ENCODE measurements at places on chromosomes 2 and 18.
A peak's percentile ranks its signal among the peaks of the same experiment; 100 is the strongest.

DNA sequence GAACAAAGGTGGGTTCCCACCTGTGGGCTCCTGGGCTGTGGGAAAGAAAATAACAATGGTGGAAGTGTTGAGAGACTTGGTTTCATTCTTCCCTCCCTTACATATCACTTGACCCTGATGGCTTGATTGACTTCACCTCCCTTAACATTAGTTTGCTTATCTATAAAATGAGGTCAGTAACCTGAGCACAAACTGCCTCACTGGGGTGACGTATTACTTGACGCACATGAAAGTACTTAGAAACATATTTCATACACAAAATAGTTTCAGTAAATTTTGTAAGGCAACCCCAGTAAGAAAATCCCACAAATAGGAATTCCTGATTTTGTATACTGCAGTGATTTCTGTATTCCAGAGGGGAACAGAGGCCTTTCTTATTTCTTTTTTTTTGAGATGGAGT lies 29.4 kb upstream of the LPIN2 start:
- no peak for DNase-seq

- DNase-seq, result no peak
Measured at GRCh38 chr2:24210106-24210455, 35.2 kb downstream of the FAM228A start.

- no peak for DNase-seq
Measured at GRCh38 chr2:20616341-20616871, 34.5 kb downstream of the HS1BP3 start.

GRCh38 chr2:64179582-64180321 lies 35.5 kb upstream of the PELI1 start:
- DNase-seq, result peak; percentile 13

DNA sequence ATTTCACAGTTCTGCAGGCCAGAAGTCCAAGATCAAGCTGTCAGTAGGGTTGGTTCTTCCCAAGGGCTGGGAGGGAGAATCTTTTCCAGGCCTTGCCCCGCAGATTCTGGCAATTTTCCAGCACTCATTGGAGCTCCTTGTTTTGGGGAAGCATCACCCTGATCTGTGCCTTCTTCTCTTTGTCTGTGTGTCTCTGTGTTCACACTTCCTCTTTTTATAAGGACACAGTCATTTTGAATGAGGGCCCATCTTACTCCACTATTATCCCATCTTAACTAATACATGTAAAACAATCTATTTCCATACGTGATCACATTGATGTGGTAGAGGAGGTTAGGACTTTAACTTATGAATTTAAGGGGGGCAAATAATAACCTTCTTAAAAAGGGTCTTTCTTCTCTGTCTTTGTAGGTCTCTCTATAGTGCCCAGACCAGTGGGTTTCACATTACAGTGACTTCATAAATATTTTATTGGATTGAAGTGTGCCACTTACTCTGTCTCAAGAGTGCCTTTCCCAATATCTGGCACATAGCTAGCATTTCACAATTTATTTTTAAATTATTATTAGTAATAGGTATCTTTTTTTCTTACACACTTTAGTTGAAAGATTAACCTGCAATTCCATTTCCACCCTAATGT lies 68.9 kb upstream of the CBLN2 start:
- no peak for DNase-seq

DNA sequence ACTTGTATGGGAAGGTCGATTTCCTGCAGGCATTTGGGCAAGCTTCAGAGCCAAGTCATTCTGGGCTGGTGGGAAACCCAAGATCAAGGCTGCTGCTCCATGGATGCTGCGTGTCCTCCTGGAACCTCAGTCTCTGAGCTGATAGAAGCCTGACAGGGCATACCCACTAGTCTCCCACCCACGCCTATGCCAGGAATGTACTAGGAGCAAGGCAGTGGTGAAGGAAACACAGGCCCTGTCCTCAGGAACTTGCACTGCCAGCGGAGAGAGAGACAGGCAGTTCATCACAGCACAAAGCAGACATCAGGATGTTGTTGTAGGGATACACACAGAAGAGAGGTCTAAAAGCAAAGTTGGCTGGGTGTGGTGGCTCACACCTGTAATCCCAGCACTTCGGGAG lies 84.2 kb downstream of the PLB1 start:
- no peak for DNase-seq

DNA sequence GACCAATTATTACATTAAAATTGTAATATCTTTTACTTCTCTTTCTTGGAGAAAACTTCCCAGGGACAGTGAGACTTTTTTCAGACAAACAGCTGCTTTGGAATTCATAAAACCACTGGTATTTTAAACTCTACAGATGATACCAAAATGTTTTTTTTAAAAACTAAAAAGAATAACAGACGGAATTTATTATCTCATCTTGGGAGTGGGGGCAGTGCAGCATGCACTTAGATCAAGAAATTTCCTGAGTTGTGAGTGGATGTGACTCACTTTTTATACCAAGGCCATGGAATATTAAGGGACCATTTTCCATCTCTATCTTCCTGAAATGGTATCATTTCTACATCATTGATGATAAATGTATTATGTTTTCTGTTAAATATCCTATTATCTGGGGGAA lies 422.8 kb upstream of the HNRNPA3 start:
- no peak for DNase-seq

DNA sequence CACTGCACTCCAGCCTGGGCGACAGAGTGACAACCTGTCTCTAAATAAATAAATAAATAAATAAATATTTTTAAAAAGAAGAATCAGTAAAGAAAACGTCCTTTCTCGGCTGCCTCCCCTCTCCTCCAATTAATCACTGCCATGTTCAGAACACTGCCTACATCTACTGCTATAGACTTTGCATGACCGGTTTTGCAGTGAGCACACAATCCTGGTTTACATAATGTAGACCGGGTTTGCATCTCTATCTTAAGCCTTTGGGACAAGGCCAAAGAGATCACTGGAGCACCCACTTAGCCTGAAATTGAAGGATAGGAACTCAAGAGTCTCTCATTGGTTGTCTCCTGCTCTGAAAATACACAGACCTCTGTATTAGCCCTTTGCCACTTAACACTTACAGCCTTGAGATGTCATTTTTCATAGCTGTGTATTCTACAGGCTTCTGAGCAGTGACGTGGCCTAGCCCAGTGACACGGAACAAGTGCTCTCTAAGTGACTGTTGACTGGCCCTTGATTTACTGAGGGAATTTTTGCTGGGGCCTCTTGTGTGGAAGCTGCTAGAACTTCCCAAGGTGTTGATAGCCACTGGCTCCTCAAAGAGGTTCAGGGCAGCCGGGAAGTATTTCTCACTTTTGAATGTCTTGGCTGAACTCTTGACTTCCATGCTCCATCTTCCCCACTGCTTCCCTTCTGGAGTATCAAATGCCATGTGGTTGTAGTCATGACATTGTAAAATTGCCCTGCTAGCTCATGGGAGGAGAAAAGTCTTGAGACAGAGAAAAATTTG lies 45.3 kb upstream of the CCBE1 start:
- no peak for DNase-seq

DNA sequence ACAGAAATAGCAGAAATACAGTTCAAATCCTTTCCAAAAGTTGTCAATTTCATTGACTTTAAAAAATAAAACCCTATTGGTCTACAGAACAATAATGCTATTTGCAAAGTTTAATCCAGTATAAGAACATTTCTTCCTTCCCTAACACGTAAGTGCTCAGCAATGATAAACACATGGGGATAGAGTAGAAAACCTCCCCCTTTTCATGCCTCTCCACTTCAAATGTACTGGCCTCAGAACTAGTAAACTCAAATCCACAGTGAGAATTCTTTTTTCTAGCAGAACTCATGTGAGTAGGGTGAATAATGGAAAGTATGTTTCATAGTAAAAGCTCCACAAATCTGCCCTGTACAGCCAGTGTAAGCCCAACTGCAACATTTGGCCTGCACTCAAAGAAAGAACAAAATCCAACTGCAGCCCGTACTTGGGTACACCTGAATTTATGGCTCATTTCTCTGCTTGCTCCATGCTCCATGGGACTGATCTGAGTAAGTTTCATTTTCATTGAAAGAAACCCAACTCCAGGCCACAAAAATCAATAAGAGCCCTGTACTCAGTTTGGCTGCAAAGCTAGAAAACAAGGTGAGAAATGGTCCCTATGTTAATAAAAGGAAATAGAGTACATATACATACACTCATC lies 115.0 kb upstream of the RMDN2 start:
- DNase-seq, result no peak

DNA sequence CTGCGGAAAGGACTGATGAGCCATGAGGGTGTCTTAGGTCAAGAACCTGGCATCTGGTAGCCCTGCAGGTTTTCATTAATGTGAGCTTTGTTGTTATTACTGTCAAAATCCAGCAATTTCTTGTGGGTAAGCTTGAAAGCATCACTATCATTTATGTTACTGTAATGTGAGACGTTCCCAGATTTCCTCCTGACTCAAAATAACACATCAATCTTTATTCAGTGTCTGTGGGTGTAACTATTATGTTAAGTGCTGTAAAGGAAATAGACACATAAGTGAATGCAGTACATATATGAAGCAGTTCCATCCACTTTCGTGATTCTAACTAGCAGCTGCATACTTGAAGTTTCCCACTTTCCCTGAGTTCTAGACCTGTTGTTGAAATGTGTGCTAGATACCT lies 89.8 kb downstream of the FHOD3 start:
- DNase-seq, result no peak

DNA sequence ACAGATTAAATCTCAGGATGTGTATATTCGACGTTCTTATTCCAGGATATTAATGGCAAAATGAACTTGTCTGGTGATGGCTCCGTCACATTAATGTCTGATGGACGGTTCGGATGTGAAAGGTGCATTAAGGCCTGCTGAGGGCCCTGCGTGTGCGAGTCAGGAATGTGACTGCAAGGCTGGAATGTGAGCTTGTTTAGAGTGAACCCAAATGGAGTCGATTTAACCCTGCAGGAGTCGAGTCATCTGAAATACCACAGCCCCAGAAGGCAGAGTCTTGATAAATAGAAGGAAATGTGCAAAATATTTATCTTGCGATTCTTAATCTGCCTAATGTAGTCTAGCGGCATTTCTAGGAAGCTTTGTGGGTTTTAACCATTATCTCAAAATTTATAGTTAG lies 44.3 kb downstream of the RDH14 start:
- DNase-seq, result no peak

GRCh38 chr2:136119717-136120675 lies 2.0 kb upstream of the CXCR4 start:
- no peak for DNase-seq

DNA sequence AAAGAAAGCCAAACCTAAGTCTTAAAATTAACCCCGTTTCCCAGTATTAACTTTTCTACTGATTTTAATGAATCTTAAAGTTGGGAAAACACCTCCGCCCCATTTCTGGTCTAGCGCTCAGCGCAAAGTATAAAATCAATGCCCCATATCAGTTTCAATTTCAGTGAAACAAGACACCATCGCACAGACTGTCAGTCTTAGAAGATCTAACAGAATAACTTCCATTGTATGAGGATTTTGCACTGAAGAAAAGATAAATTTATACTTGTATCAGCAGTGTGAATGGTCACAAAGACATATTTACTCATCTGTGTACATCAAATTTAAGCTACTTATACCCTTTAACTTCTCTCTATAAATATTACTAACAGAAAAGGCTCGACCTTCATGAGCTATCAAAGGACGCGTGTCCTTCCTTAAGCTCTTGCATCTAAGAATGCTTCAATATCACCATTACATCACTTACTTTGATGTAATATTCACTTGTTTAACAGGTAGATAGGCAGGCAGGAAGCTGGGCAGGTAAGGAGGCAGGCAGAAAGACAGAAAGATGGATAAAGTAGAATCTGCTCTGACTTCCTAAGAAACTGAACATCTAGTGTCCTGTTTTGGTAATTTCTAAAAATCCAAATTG lies 183.0 kb downstream of the TCF4 start:
- DNase-seq, result no peak

GRCh38 chr2:121137571-121137970 lies 147.4 kb downstream of the TFCP2L1 start:
- no peak for DNase-seq

DNA sequence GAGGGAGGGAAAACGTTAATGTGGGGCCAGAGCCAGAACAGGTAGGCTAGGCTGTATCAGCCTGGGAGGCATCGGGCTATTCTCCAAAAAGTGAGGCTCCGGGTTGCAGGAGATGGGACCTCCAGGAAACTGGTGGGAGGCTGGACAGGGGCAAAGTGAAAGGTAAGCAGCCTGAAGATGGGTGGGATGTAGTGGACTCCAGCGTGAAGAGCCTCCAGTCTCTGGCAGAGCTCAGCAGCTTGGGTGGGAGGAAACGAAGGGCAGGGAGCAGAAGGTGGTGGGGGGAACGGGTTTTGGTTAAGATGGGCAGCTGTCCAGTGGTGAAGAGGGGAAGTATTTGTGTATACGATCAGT lies 3.1 kb upstream of the EMX1 start:
- no peak for DNase-seq

DNA sequence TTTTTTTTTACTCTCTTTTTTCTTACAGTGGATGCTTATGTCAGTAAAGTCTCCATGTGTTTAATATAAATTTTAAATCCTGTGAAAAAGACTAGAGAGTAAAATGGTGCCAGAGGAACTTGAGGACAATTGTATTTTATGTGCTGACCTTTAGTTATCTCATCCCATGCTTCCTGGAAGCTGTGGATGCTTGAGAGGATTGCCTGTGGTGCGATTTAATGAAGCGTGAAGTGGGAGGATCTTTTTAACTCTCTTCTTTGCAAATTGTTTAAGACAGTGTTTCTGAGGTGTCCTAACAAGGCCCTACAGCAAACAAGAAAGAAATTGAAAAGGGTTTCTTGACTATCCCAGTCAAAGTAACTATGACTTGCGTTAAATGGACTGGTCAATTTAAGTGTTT lies 84.2 kb downstream of the DTNA start:
- no peak for DNase-seq

DNA sequence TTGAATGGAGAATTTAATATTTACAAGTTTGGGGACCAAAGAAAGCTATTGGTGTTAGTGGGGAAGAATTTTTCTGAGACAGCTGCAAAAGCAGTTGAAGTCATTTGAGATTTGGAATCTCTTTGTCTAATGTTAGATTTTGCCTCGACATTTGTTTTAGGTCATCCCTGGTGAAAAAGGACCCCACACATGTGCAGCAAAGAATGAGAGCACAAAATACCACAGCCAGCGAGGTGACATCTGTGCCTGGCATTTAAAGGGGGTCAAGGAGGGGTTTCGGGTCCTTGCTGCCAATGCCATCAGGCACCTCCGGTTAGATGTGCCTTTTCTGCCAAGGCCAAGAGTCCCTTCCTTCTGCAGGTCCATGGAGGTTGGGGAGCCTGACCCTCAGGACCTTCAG lies 173.3 kb downstream of the TRIB2 start:
- no peak for DNase-seq

DNA sequence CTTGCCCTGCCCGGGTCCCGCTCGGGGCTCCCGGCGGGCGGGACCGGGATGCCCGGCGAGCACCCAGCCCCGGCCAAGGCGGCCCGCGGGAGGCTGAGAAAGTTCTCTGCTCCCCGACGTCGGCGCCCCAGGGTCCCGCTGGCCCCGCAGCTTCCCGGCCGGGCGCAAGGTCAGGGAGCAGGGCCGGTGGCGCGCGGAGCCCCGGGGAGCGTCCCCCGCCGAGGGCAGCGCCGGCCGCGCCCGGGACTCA lies 331 bp downstream of the SERPINE2 start:
- no peak for DNase-seq

DNA sequence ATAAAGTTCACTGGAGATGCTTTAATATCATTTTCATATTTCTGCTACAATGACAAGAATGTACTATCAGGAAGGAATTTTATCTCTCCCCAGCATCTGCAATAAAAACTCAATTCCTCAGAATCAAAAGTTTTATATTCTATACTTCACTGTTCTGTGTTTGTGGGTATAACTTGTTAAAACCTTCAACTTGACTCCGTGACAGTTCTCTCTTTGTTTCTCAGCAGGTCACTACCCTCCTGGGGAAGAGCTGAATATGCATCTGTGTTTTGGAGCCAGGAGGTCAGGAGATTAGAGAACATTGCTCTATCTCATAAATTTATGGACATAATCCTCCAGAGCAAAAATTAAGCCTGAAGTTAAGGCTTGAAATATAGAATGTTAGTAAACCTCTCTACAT lies 411.4 kb downstream of the TRIB2 start:
- no peak for DNase-seq

Data from CD4-positive, alpha-beta T cell treated with Interleukin-12 subunit alpha and Interleukin-12 subunit beta, for 1 hour (primary cell).